SHP77 (cell line): ENCODE measurements at places on chromosomes 4 and X.

GRCh38 chr4:151829309-151829708 is 68.5 kb upstream of the GATB start:
- DNase-seq = no peak

- no peak for DNase-seq
Measured at GRCh38 chr4:26839534-26839951, 21.1 kb upstream of the STIM2 start.

DNA sequence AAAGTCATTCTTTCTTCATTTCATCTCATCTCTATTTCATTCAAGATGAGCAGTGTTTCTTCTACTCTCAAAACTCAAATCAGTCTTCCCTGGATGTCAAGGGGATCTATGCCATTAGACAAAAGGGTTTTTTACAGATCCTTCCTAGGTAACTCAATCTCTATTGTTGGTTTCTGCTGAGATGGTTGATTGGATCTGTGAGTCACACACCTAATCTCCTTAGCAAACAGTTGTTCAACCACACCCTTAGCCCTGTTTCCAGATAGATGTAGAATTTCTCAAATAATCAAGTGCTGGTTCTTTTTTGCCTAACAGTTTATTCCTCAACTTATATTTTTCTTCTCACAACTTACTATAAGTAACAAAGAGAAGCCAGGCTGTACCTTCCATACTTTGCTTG is 200.5 kb downstream of the KDR start:
- DNase-seq = no peak

GRCh38 chrX:85244450-85245211 is 840 bp downstream of the ZNF711 start:
- peak; percentile 12 for DNase-seq

DNA sequence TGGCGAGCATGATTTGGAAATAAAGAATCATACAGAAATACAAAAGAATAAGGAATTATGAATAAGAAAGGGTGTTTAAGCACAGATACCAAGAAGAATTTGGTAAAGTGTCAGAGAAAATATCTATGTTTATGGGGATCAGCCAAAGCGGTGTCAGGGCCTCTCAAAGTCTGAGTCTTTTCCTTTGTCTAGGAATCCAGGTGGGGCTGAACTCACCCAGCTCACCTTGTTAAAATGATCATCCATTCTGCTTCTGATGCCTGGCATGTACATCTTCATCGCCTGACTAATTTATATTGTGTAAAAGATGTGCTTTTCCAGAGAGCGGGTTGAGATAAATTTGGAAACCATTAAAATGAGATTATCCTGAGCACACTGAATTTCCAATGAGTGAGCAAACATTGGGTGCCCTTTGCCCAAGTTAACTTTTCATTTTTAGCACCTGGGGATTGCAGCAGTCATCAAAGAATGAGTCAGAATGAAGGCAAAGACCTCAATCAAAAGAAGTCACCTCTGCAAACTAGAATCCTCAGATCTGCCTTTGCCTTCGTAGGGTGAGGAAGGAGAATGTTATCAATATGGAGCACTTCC is 141.9 kb upstream of the ANXA3 start:
- DNase-seq = no peak

DNA sequence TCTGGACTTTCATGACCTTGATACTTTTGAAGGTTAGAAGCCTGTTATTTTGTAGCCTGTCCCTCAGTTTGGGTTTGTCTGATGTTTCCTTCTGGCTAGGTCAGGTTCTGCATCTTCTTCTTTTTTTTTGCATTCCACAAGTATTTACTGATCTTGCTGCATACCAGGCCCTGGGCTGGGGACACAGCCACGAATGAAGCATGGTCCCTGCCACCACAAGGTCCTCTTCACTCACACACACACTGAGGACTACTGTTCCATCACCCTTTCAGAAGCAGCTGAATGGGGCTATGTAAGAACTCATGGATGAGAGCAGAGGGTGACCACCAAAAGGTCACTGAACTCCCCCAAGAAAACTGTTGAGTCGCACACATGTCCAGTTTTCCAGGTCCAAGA is 39.2 kb downstream of the USP11 start:
- DNase-seq = no peak

DNA sequence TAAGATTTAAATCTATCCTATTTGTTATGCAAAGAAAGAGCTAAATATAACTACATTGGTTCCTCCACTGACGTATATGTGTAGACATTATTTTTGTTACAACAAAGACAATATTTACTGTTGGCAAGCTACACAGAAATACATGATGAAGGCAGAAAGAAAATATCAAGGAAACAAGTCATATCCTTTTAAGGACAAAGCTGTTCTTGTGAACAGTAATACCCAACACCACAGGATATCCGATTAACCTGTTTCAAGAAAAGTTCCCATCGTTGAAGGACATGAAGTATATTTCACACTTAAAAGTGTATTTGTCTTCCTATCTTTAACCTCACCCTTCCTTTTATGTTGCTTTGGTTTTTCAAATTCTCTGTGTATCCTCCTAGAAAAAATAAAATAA is 235.8 kb upstream of the AADAT start:
- DNase-seq = no peak

DNA sequence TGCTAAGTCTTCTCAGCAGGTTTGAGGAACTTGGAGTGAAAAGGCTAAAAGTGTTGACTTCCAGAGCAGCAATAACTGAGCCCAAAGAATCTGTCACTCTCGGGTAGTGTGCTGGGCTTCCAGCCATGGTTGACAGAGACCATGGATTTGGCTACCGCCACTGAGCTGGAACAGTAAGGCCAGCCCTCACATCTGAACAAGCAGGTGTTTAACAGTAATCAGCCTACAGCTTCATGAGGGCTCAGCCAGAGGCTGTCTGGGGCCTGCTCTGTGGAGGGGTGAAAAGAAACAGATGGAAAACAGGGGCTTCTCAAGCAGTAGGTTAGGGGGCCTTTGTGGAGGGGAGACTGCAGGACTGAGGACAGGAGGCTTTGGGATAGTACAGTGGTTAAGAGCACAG is 14.9 kb downstream of the RASL11B start:
- no peak for DNase-seq

- no peak for DNase-seq
Measured at GRCh38 chrX:20066968-20067708, 49.6 kb downstream of the MAP7D2 start.

- DNase-seq = no peak
Measured at GRCh38 chr4:20044502-20044911, 207.2 kb upstream of the SLIT2 start.
